ENCODE measurements at places on chromosomes 5 and 9.

GRCh38 chr5:124199893-124200292 lies 546.5 kb downstream of the ZNF608 start:
- DNase-seq: no peak

DNA sequence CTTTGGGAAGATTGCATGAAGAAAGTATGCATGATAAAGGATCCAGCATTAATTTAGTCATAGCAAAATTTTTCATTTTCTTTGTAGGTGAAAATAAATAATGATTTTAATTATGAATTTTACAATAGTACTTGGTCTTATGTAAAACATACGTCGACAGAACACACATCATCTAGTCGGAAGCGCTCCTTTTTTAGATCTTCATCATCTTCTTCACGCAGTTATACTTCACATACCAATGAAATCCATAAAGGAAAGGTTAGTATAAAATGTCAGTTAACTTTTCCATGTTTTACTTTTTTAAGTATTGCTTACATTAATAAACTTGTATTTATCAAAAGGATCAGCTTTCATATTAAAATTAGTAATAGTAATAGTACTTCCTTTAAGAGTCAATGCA lies 35.8 kb downstream of the C7 start:
- DNase-seq: no peak

GRCh38 chr9:128024761-128025308 lies 42.3 kb downstream of the NAIF1 start:
- DNase-seq: no peak

GRCh38 chr5:145855763-145856267 lies 17.0 kb downstream of the GRXCR2 start:
- DNase-seq: no peak

DNA sequence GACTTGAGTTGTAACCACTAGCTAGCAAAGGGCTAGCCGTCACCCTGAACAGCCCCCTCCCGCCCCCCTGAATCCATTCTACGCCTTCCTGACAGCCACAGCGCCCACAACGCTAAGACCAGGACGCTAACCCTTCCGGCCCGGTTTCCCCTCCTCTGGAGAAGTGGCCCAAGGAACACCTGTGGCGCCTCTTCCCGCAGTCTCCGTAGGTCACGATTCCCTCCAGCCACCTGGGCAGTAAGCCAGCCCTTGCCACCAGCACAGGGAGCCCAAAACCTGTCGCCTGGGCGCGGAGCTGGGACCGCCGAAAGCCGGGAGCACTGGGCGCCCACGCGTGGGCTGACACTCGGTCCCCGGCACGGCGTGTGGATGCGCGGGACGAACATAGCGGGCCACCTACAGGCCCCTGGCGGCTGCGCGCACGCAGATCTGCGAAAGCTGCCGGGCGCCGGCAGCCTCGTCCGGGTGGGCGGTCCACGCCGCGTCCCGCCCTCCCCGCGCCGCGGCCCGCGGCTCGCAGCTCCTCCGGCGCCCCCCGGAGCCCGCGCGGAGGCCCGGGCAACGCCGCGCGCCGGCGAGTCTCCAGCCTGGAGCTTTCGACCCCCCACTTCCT lies 596 bp downstream of the IRF1 start:
- DNase-seq: no peak

- no peak for DNase-seq
Observed at GRCh38 chr5:62494772-62495171, 82.2 kb downstream of the IPO11 start.

DNA sequence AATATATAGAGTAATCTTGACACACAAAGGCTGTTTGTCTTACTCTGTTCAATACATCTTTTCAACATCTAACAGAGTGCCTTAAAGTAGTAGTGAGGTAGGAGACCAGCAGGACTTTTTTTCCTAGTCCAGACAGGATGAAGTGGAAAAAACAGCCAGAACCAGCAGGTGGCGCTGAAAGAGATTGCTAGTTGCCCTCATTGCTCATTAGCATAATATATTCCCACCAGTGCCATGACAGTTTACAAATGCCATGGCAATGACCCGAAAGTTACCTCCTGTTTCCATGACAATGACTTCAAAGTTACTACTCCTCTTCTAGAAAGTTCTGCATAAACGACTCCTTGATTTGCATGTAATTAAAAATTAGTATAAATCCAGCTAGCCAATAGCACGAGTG lies 387.4 kb downstream of the ACTL7B start:
- DNase-seq: no peak

GRCh38 chr5:89596821-89597220 lies 713.8 kb upstream of the MEF2C start:
- no peak for DNase-seq

Measured in stimulated activated CD8-positive, alpha-beta memory T cell treated with anti-CD3 and anti-CD28 coated beads, Interleukin-4, amount 100 ng/mL, for 1 hour (primary cell).